GM23248 (cell line): ENCODE measurements at places on chromosomes 16 and 17.

GRCh38 chr16:48383877-48384519, 1.2 kb downstream of the SIAH1 start:
- DNase-seq = peak; percentile 49

DNA sequence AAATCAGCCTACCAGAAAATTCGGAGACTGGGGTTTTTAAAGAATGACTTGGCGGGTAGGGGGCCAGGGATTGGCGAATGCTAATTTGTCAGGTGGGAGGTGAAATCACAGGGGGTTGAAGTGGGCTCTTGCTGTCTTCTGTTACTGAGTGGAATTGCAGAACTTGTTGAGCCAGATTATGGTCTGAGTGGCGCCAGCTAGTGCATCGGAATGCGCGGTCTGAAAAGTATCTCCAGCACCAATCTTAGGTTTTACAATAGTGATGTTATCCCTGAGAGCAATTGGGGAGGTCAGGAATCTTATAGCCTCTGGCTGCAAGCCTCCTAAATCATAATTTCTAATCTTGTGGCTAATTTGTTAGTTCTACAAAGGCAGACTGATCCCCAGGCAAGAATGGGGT, 762 bp upstream of the RBL2 start:
- DNase-seq = no peak

- no peak for DNase-seq
These were observed 353.2 kb downstream of the MAF start for GRCh38 chr16:79247386-79247785.

DNA sequence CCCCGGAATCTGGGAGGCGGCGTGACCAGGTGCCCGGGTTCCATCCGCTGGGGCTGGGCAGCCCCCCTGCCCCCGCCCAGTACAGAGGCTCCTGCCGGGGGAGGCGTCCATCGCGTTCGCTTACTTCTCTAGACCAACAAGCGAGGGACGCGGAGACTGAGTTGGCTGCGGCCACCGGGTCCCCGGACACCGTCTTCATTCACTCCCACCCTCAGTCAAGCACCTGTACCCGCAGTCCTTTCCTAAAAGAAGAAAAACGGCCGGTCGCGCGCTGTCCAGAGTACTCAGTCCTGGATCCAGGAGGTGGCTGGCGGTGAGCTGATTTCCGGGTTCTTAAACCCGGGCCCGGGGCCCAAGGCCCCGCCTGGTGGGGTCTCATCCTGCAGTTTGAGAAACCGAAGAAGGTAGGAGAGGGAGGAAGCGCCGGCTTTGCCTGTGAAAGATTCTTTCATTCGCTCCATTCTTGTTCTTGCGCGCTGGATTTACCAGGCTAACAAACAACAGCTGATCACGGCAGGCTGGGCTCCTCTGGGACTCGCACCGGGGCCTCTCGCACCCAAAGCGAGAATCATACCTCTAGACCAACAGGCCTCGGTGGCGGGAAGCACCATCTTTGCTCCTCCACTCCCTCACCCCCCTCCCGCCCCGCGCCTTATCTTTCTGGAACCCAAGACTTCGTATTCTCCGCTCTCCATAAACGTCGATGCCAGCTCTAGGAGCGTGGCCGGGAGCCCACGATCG, 17.4 kb upstream of the OR1F1 start:
- DNase-seq = peak; percentile 38

GRCh38 chr17:30534298-30534697, 57.1 kb downstream of the GOSR1 start:
- no peak for DNase-seq

DNA sequence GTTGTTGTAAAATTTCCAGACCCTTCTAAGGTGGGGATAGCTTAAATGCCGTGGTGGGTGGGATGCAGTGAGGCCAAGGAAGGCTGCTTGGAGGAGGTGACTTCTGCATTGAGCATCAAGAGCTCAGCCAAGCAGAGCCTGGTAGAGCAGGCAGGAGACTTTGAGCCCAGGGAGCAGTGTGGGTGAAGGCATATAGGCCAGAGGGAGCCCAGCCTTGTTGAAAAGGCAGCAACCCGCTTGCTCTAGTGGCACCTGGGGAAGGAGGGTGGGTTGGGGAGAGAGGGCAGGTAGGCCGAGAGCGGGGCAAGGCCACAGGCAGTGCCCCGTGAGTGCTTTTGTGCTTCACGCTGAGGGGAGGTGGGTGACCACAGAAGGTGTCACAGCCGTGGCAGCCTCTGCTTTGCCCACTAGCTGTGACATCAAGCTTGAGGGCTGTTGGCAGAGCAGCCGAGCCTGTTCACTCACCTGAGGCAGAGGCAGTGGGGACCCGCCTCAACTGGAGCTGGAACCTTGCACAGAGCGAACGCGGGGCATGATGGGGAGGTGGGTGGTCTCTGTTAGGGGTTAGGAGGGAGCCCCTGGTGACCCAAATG, 56.1 kb downstream of the IRF8 start:
- no peak for DNase-seq

DNA sequence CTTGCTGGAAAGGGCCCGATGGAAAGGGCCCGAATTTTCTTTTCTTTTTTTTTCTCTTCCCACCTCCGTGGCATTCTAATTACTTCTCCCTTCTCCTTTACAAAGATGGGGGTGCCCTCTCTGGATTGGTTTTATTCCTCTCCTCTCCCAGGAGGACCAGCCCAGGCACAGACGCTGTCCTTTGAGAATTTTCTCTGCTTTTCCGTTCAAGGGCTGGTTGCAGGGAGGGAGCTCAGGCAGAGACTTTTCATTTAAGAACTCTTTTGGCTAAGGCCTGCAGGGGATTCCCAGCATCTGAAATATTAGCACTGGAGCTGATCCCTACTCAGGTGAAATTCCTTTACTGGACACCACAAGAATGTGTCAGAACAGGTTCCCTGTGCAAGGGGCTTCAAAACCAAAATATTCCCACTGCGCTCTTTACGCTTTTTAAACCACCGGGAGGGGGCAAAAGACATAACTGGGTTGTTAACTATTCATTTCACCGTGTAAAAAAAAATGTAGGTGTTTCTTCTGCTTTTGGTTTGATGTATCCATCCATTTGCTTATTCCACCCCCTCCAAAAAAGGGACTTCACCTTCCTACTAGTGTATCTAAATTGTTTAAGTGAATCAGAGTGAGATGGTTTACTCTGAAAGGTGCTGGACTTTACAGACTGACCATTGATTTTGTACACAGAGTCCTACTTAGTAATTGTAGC, 1.4 kb downstream of the NFAT5 start:
- peak; percentile 58 for DNase-seq

GRCh38 chr16:10107081-10107480, 75.1 kb downstream of the GRIN2A start:
- DNase-seq = no peak

DNA sequence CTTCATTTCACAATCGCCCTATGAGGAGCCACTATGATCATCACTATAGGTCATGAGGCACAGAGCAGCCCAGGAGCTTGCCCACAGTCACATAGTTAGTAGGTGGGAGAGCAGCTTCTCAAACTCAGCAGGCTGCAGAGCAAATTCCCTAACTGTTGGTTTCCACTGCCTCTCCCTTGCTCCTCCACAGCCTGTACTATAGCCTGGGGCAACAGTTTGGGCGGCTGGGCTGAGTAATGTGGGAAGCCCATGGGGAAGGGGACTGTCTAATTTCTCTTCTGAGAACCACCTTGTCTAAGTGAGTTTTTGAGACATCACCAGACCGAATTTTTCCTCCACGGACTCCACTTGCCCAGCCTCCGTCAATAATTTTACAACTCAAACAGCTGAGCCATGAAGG, 73.4 kb upstream of the GPR139 start:
- no peak for DNase-seq

GRCh38 chr17:17696882-17697633, 15.8 kb downstream of the RAI1 start:
- DNase-seq = no peak

DNA sequence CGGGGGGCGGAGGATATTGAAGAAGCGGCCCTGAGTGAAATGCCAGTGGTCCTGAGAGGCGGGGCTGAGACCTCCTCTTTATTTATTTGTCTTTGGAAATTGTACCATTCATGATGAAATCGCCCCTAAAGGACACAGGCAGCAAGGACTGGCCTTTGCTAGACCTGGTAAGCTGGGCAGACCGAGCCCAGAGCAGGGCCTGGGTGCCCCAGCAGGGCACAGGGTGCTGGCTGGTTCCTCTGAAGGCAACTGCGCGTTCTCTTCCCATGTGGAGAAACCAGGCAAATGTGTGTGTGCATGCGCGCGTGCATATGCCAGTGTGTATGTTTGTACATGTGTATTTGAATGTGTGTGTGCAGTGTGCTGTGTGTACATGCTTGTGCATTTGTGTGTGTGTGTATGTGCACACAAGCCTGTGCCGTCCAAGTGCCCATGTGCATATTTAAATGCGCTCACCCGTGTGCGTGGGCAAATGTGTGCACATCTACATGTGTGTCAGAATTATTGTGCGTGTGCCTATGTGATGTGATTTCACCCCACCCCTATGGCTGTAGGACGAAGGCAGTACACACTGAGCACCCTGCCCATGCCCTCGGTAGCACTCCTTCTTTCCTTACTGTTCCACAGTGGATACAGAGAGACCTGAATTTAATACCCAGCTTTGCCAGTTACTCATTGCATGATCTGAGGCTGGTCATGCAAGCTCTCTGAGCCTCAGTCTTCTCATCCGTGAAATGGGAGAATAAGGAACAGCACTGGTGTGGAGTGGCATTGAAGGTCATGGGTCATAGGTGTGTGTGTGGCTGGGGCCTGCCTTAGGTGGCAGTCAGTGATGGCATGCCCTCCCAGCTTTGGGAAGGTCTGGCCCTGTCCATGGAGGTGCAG, 105.2 kb downstream of the CMIP start:
- no peak for DNase-seq

DNA sequence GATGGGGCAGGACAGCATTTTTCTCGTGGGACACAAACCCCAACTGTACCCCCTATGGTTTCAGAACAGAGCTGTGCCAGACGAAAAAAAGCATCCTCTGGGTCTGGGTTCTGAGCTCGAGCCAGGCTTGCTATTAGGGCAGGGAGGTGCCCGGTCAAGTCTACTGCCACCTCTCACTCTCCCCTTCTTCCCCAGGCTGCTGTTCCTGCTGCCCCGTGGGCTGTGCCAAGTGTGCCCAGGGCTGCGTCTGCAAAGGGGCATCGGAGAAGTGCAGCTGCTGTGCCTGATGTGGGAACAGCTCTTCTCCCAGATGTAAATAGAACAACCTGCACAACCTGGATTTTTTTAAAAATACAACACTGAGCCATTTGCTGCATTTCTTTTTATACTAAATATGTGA, 1.1 kb downstream of the MT1E start:
- DNase-seq = peak; percentile 24

- no peak for DNase-seq
These were observed 19.2 kb downstream of the ZNF200 start for GRCh38 chr16:3215601-3216262.

DNA sequence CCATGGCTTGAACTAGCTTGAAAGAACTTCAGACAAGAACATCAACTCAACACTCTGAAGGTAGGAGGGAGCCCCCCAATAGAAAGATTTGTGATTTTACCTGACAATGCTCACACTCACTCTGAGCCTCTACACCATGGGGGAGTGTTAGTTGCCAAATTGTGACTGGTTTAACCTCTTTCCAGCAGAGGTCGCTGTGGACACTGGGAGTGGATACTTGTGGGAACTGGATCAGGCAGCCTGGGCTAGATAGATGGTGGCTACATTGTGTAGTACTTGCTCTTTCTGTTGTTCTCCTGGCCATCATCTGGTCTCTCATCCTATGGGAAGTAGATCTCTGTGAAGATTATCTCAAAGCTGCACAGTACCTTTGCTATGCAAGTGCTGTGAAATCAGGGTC, 2.9 kb downstream of the SMPD3 start:
- peak; percentile 63 for DNase-seq

DNA sequence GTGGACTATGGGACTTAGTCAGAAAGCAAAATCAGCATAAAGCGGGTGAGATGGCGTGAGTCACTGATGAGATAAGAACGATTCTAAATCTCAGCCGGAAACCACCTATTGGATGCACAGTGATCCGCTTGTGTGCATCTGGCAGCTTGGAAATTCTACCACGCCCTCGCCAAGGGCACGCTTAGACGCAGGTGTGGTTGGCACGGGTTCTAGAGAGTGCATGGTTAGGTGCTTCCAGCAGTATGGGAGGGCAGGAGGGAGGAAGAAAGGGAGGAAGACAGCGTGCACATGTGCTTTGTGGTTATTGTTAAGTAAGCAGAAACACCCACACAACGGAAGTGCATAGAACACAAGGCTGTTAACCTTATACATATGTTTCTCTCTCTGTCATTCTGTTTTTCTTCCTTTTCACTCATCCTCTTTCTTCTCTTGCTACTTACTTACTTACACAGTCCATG, 374.0 kb upstream of the ASIC2 start:
- no peak for DNase-seq

DNA sequence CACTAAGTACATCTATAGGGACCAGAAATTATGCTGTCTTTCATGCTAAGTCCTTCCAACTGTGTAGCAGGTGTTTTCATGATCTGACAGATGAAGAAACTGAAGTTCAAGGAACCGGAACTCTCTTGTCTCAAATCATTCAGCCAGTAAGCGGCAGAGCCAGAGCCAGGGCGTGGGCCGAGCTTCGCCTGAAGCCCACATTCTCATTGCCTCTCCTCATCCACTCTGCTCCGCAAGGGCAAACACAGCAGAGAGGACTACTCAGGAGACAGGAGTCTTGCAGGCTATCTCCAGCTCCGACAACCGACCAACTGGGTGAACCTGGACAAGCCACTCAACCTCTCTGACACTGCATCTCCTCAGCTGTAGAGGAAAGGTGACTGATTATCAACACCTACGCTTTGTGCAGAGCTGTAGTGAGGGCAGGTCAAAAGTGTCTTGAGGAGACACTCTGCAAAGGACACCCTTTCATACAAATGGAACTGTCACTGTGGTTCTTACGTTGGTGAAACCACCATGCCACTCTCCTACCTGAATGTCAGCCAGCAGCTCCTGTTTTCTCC, 72.9 kb downstream of the CYTH1 start:
- DNase-seq = no peak

DNA sequence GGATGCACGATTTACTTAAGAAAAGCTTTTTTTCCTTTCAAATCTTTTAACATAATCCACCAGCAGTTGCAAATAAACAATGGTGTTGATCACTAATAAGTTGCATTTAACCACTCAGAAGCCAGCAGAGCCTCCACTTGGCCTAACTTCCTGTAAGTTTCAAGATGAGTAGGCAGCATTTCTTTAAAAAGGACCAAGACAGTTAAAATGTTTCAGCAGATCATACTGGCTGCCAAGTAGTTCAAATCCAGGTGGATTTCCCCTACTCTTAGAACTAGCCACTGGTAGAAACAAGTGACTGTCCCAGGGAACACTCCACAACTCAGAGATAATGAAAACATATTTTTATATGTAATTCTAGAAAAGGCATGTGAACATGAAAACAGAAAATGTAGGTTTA, 17.0 kb upstream of the RFFL start:
- DNase-seq = no peak

DNA sequence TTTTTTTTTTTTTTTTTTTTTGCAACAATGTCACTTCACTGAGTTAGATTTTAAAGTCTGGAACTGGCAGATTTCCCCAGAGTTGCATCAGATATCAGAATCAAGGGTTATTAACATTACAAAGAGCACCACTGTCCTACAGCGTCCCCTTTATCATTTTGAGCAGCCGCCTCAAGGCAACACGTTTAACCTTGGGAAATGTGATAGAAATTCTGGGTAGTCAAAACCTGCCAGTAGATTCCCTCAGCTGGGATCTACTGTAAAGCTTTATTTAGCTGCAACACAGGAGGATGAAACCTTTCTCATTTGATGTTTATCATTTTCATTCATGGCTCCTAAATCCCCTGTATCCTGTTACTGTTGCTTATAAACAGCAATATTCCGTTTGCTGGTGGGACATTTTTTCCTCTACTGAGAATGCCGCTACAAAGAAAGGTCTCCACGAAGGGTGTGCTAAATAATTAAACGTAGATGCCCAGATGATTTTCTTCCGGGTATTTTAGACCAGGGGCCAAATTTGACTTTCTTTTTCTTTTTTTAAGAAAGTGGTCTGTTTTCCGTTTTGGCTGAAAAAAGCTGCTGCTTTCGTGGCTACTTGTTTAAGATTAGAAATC, 436.1 kb upstream of the GOT2 start:
- DNase-seq = no peak
